Breast epithelium (tissue), 4 donors: ENCODE measurements at places on chromosomes 12 and 14. TPM values are rescaled to one million over a fixed set of nuclear protein-coding genes. Genes with fewer than 3 reads are reported as not detected.
A peak's percentile ranks its signal among the peaks of the same experiment; 100 is the strongest.

DNA sequence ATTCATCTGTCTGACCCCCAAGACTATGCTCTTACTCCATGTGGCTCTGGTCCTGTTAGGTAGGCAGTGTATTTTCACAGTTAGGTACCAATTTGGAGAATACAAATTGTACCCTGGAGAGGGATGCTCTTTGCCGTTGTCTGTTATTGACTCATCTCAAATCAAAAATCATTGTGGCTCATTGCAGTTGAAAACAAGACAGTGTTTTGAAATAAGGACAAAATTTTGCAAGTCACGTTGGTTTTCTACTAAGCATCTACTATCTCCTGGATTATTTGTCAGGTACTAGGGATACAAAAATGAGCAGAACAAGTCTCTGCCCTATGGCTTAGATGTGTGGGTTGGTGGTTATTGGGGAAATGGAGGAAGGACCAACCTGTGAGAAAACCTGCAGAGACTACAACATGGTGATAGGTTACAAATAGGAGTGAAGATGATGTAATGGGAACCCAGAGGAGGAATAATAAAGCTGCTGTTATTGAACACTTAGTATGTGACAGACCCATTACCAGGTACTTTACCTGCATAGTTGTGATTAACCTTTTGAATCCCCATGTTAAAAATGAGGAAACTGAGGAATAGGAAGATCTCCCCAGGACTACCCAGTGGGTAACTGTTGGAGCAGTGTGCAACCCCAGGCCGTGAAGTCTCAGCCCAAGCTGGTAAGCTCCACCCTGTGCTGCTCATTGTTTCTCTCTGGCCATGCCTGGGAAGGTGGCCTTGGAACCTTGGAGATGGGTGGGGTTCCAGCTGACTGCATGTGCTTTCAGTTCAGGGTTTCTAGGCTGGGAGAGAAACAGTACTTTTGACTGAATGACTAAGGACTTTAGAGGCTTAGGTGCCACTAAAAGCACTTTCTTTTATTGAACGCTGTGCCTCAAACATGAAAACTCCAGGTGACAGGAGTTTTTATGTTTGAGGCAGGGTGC is 72.9 kb upstream of the SRSF5 start:
- peak overlapping the region; percentile 83 for H3K27ac ChIP-seq
- H3K27me3 ChIP-seq, result no peaks in the 10 kb centered on the region
- DNase-seq, result no peak
- H3K4me3 ChIP-seq, result no peak overlapping the region
- H3K4me1 ChIP-seq, result peaks cover 11% of the 10 kb centered on the region

GRCh38 chr12:97630875-97631274 is 168.3 kb downstream of the RMST start:
- no peaks in the 10 kb centered on the region for H3K4me1 ChIP-seq
- H3K27me3 ChIP-seq, result no peaks in the 10 kb centered on the region
- DNase-seq, result no peak

DNA sequence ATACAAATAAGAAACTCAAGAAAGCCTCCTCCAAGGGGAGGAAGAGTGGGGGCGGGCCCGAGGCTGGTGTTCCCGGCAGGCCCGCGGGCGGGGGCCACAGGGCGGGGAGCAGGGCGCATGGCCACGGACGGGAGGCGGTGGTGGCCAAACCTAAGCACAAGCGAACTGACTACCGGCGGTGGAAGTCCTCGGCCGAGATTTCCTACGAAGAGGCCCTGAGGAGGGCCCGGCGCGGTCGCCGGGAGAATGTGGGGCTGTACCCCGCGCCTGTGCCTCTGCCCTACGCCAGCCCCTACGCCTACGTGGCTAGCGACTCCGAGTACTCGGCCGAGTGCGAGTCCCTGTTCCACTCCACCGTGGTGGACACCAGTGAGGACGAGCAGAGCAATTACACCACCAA is 8.7 kb downstream of the DACT1 start:
- no peaks in the 10 kb centered on the region for H3K27me3 ChIP-seq
- no peak overlapping the region for H3K27ac ChIP-seq
- no peak overlapping the region for H3K4me3 ChIP-seq

DNA sequence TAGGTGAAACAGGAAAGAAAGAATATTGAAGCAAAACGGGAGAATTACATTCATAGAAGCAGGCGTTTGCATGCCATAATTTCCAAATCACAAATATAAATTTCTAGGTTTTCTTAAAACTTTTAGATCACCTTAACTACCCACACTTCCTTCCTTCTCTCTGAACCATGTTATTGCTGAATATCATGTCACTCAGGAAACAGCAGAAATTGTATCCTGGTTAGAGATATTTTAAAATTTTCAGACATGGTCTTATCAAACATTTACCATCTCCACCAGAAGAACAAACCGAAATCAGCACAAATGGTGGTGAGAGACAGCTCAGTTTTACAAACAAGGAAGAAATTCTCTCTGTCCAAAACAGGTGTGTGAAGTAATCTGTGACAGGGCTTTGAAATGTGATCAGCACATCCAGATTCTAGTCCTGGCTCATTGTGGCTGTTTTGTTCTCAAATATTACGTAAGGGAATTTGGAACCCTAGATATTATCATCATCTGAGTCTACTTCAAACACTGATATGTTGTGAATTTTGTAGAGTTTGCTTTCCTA is 16.3 kb downstream of the TESPA1 start:
- H3K36me3 ChIP-seq, result no peaks in the 10 kb centered on the region
- no peaks in the 10 kb centered on the region for H3K4me1 ChIP-seq
- no peak for DNase-seq
- no peak overlapping the region for H3K4me3 ChIP-seq
- no peaks in the 10 kb centered on the region for H3K27me3 ChIP-seq

DNA sequence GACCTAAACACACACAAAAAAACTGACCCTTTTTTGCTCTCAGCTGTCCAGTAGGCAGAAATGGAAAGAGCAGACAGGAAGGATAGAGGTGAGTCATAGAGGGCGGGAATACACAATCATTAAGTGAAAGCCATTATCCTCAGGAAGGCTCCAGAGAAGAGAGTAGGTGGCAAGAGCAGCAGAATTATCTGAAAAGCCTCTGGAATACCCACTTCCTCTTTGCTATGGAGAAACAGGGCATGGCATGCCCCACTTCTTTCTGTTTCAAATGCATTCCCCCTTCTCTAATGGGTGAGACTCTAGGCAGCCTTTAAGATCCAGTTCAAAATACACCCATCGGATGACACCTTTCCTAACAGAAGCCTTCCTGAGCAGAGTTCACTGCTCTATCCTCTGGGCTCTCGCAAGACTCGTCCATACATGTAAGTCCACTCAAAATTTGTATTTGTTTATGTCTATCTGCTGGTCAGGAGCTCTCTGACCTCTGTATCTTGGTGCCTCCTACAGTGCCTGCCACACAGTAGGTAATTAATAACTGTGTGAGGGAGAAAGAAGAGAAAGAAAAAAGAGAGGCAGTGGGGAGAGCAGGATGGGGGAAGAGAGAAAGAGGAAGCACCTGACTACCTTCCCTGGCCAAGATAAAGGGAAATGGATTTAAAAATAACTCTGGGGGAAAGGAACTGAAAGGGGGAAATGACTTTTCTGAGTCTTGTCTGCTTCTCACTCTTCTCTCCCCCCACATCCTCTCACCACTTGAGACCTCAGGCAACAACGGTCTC is 8.5 kb downstream of the KLHL33 start:
- H3K36me3 ChIP-seq, result no peaks in the 10 kb centered on the region
- no peaks in the 10 kb centered on the region for H3K27me3 ChIP-seq
- H3K4me1 ChIP-seq, result no peaks in the 10 kb centered on the region

DNA sequence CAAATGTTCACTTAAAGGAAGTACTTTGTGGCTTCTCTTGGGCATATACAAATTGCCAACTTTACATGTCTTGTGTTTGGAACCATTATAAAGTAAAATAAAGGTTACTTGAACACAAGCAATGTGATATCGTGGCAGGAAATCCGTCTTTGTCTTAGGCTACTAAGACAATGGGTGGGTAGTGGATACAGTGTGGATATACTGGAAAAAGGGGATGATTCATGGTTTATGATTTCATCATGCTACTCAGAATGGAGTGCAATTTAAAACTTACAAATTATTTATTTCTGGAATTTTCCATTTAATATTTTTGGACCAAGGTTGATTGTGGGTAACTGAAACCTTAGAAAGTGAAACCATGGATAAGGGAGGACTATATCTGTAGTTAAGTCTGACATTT is 48.4 kb downstream of the MYRFL start:
- H3K27ac ChIP-seq, result no peak overlapping the region
- no peak for DNase-seq
- no peaks in the 10 kb centered on the region for H3K36me3 ChIP-seq

DNA sequence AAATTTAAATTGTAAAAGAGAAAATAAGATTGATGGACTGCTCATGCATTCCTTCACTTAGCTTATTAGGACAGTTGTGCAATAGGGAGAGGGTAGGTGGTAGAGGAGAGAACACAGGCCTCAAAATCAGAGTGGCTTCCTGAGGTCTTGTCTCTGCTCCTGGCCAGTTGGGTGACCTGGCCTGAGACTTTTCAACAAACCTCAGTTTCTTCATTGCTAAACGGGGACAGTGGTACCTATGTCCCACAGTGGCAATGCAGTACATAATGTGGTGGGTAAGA is 2.6 kb downstream of the MAP3K12 start:
- no peaks in the 10 kb centered on the region for H3K27me3 ChIP-seq
- H3K36me3 ChIP-seq, result no peaks in the 10 kb centered on the region
- H3K27ac ChIP-seq, result peak overlapping the region; percentile 76
- H3K4me3 ChIP-seq, result peak overlapping the region; percentile 20
- peaks cover 11% of the 10 kb centered on the region for H3K4me1 ChIP-seq

DNA sequence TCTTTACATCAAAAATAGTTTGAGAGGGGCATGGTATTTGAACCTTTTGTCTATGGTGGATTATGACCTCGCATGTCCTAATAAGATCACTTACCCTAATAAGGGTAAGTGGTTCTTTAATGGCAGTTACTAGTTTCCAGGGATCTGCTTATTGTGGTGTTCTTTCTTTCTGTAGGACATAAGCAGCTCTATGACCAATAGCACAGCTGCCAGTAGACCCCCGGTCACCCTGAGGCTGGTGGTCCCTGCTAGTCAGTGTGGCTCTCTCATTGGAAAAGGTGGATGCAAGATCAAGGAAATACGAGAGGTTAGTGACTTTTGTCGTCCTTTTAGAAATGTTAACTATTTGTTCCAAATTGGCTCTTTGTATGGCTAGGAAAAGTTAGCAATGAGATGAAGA is 7.2 kb downstream of the PCBP2 start:
- H3K4me1 ChIP-seq, result peaks cover 1% of the 10 kb centered on the region
- H3K27me3 ChIP-seq, result no peaks in the 10 kb centered on the region
- no peak overlapping the region for H3K4me3 ChIP-seq
- DNase-seq, result no peak
- H3K27ac ChIP-seq, result no peak overlapping the region
- peaks cover 23% of the 10 kb centered on the region for H3K36me3 ChIP-seq

- DNase-seq, result no peak
- H3K4me1 ChIP-seq, result no peaks in the 10 kb centered on the region
- no peaks in the 10 kb centered on the region for H3K36me3 ChIP-seq
Observed at GRCh38 chr14:60636879-60637478, 12.3 kb downstream of the SIX1 start.

DNA sequence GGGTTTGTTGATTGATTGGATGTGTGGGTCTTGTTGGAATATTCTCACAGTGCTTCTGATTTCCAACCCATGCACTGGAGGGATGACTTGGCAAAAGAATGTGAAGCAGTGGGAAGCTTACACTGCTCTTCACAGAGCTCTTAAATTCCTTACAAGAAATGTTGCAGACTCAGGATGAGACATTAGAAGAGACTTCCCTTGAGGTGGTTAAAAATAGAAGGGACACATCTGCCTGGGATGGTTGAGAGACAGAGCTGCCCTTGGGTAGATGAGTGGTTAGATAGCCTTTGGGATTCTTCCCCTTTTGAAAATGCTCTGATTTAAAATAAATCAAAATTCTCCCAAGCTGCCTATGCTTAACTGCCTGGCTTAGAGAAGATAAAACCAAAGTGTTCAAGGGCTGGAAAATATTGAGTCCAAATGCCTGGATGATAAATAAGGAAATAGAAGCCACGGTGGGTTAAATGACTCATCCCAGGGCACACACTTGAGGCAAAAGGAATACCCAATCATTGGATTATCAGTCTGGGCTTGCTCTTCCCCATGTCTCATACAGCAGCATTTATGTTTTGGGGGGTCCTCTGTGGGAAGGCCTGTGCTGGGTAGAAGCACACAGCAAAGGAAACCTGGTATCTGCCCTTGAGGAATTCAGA is 264.3 kb downstream of the AKAP6 start:
- H3K4me1 ChIP-seq, result no peaks in the 10 kb centered on the region
- H3K27ac ChIP-seq, result peak overlapping the region; percentile 12
- no peak for DNase-seq
- no peak overlapping the region for H3K4me3 ChIP-seq

- no peak overlapping the region for H3K27ac ChIP-seq
- no peaks in the 10 kb centered on the region for H3K36me3 ChIP-seq
- H3K27me3 ChIP-seq, result no peaks in the 10 kb centered on the region
- no peaks in the 10 kb centered on the region for H3K4me1 ChIP-seq
Observed at GRCh38 chr12:52613384-52614030, 4.9 kb downstream of the KRT73 start.

- H3K4me3 ChIP-seq, result no peak overlapping the region
- DNase-seq, result no peak
- no peak overlapping the region for H3K27ac ChIP-seq
- no peaks in the 10 kb centered on the region for H3K27me3 ChIP-seq
- no peaks in the 10 kb centered on the region for H3K36me3 ChIP-seq
- H3K4me1 ChIP-seq, result no peaks in the 10 kb centered on the region
Observed at GRCh38 chr14:92998946-92999345, 76.0 kb downstream of the CHGA start.

GRCh38 chr14:22780941-22781300 is 14.4 kb downstream of the OXA1L start:
- no peak for DNase-seq
- H3K4me1 ChIP-seq, result no peaks in the 10 kb centered on the region
- no peaks in the 10 kb centered on the region for H3K36me3 ChIP-seq

GRCh38 chr12:82866227-82866775 is 179.6 kb downstream of the TMTC2 start:
- DNase-seq, result no peak
- no peak overlapping the region for H3K4me3 ChIP-seq
- no peaks in the 10 kb centered on the region for H3K27me3 ChIP-seq
- no peaks in the 10 kb centered on the region for H3K36me3 ChIP-seq
- H3K4me1 ChIP-seq, result no peaks in the 10 kb centered on the region

GRCh38 chr14:53146739-53147138 is 6.4 kb downstream of the DDHD1 start:
- DNase-seq, result no peak
- no peaks in the 10 kb centered on the region for H3K27me3 ChIP-seq
- H3K4me1 ChIP-seq, result peaks cover 7% of the 10 kb centered on the region
- no peak overlapping the region for H3K4me3 ChIP-seq
- no peak overlapping the region for H3K27ac ChIP-seq

CACNA2D4 gene
- 10.2 TPM for total RNA-seq

SYT1 gene
- total RNA-seq, result 2.3 TPM

AKAP5 gene
- total RNA-seq, result 1.2 TPM

RNF34 gene
- 32.4 TPM for total RNA-seq

EIF2S3B gene
- 0.33 TPM for total RNA-seq

KRT72 gene
- total RNA-seq, result not detected

SMIM41 gene
- total RNA-seq, result 1.3 TPM

HOXC6 gene
- total RNA-seq, result 4.1 TPM

FLVCR2 gene
- 9.1 TPM for total RNA-seq

ACOT6 gene
- total RNA-seq, result not detected

CFAP54 gene
- total RNA-seq, result 0.48 TPM
